Stimulated activated CD8-positive, alpha-beta memory T cell treated with anti-CD3 and anti-CD28 coated beads, Interleukin-15, amount 100 ng/mL, for 1 hour (primary cell): ENCODE measurements at places on chromosomes 2 and 18.

GRCh38 chr18:48308027-48308635 is 101.1 kb downstream of the ZBTB7C start:
- no peak for DNase-seq

- no peak for DNase-seq
These were observed 108.0 kb upstream of the HAAO start for GRCh38 chr2:42900289-42900891.

- no peak for DNase-seq
These were observed 8.4 kb upstream of the AGBL5 start for GRCh38 chr2:27042985-27043634.

- no peak for DNase-seq
These were observed 1.7 kb downstream of the PJVK start for GRCh38 chr2:178452870-178453269.

DNA sequence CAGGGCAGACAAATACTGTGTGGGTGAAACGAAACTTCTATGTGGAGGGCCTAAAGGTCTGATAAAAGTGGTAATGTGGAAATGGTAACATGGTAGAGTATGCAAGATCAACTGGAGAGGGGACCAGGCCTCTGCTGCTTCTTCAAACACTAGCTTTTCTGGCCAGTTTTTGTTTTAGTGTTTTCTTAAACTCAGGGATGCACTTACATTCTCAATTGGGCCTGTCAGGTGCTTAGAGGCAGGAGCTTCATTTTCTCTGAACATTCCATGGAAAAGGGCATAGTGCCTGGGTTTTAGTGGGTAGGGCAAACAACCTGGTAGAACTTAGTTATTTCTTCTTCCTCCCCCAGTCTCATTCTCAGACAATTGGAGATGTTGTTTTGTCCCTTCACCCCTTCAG is 10.5 kb upstream of the ST3GAL5 start:
- no peak for DNase-seq

- no peak for DNase-seq
These were observed 18.0 kb upstream of the KLHL23 start for GRCh38 chr2:169715379-169716237.

GRCh38 chr2:88187038-88187676 is 17.0 kb downstream of the THNSL2 start:
- DNase-seq = no peak

DNA sequence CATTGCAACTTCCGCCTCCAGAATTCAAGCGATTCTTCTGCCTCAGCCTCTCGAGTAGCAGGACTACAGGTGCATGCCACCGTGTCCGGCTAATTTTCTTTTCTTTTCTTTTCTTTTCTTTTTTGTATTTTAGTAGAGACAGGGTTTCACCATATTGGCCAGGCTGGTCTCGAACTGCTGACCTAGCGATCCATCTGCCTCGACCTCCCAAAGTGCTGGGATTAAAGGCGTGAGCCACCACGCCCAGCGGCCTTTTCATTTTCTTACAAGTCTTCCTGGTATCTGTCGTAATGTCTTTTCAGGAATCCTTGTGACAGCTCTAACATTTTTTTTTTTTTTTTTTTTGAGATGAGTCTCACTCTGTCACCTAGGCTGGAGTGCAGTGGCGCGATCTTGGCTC is 66.4 kb upstream of the EDAR start:
- no peak for DNase-seq

DNA sequence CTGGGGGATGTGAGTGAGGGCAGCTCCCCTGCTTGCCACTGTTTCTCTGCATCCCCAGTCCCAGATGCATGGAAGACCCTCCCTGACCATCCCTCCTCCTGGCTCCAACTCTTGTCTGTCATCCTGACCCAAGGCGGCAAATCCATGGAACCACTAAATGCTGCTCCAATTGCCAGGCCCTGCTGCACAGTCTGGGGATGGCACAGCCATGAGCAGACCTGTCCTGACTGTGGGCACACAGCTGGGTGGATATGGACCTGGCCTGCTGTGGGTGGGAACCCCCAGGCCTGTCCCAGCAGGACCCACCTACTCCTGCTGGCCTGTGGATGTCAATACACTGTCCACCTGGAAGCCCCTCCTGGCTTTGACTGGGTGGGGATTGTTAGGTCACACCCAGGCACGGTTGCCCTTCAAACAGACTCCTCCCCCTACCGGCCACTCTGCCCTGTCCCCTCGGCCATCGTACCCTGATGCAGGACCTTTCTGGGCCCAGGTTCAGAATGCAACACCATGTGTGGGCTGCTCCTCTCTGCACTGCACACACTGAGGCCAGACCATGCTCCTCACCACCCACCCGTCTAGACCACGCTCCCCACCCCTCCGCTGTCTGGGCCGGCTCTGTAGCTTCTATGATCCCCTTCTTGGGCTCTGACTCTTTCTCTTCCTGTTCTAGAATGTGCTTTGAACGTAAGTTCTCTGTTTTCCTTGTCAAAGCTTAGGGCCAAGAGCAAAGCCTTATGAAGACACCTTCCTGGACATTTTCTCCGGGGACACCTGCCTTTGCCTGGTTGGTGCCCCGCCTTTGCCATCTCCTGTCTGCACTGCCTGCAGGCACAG is 57.9 kb downstream of the INPP5D start:
- DNase-seq = no peak

DNA sequence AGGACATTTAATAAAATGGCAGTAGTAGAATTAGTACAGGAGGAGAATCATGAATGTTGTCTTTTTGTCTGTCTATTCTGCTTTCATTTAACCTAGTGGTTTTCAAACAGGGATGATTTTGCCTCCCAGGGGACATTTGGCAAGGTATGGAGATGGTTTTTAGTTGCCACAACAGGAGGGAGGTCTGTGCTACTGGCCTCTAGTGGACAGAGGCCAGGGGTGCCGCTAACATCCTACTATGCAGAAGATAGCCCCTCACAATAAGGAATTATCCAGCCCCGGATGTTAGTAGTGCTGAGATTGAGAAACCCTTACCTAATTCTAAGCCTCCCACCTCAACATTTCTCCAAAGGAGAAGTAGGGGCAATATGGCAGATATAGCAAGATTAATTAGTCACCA is 18.3 kb downstream of the FASTKD2 start:
- DNase-seq = no peak

DNA sequence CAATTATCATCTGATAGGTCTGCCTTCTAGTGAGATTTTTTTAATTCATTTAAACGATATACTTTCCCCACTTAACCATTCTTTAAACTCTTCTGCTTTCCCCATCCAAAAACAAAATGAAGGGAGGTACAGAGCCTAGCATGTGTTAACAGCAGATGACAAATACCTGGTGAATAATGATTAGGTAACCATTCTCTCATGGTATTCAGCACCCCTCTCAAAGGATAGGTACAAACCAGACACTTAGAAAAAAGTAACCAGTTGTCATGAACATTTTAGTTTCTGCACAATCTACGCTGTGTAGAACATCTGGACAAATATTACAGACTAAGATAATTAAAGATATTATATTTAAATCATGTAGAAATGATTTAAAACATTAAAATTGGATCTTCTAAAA is 56.3 kb downstream of the DNAH7 start:
- DNase-seq = no peak

- DNase-seq = no peak
These were observed 188.0 kb upstream of the GLI2 start for GRCh38 chr2:120547662-120548061.

DNA sequence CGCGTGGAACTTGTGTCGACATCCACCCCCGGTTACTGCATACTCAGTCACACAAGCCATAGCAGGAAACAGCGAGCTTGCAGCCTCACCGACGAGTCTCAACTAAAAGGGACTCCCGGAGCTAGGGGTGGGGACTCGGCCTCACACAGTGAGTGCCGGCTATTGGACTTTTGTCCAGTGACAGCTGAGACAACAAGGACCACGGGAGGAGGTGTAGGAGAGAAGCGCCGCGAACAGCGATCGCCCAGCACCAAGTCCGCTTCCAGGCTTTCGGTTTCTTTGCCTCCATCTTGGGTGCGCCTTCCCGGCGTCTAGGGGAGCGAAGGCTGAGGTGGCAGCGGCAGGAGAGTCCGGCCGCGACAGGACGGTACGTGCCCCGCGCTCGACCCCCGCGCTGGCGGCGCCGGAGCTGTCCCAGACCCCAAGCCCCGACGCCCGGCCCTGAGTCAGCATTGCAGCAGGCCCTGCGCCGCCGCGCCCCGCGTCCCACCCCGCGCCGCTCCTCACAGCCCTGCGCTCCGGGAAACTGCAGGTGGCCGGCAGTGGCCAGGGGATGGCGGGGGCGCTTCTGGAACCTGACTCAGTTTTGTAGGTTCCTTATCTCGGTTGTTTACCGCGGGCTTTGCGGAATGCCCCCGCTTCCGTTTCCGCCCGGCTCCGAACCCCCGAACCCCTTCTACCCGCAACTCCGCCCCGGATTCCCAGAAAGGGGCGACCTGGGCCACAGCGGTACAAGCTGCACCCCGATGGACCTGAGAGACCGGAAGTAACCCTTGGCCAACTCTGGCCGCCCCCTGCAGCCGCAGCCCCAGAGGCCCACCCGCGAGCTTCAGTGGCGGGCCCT is at the start of gene CFLAR:
Gene CFLAR, plus strand, starts transcription at position 50 of the 844 bp plus-strand sequence. CDS start 13,702 bp downstream, outside the sequence.
- peak; percentile 61 for DNase-seq

GRCh38 chr2:3762771-3763447 is 59.5 kb downstream of the DCDC2C start:
- no peak for DNase-seq

DNA sequence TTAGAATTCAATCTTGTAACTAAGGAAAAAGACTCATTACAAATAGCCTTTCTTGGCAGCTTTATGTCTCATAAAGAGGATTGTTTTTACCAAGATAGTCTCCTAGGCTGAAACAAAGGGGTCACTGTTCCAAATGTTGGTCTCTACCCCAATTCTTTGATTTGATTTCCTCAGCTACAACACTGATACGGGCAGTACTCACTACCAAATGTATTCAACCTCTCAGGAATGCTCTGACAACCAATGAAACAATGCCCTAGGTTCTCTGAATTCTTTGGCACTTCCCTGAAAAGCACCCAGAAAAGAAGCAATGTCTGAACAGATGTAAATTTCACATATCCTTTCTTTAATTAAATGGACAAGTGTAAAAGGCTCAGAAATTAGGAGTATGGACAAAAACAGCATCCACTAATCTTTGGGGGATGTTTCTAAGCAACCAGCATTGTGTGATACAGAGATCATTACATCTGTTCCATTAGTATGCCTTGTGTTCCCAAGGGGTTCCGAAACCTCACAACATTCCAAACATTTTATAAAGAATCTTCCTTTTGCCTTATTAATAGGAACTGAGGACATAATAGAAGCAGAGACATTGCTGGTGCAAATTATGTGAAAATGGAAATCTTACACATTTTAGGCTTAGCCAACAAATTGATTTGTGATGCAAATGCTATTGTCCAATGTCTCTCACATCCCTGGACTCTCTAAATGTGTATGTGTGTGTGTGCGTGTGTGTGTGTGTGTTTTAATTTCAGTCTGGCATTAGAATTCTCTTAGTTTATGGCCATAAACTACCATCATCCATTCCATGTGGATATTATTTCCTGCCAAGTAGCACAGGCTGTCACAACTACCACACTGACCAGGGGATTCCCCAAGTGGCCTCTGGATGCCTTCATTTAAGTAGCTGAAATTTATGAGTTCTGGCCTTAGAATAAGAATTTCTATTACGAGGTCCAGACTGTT is 276.0 kb downstream of the MTX2 start:
- no peak for DNase-seq

- no peak for DNase-seq
These were observed 38.1 kb upstream of the ACYP2 start for GRCh38 chr2:54077088-54077900.

DNA sequence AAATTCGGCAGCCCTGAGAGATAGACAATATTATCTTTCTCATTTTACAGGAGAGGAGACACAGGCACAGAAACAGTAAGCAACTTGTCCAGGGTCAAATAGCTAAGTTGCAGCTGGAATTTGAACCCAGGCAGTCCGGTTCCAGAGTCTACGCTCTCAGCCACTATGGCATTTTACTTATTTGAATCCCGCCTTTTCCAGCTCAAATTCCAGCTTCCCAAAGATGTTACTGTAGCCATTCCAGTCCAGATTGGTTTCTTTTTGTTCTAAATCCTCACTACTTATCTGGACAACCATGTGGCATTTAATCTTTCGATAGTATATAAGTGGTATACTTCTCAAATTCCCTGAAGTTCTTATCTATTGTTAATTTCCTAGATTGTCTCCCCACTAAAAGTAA is 125.7 kb downstream of the NBAS start:
- no peak for DNase-seq

DNA sequence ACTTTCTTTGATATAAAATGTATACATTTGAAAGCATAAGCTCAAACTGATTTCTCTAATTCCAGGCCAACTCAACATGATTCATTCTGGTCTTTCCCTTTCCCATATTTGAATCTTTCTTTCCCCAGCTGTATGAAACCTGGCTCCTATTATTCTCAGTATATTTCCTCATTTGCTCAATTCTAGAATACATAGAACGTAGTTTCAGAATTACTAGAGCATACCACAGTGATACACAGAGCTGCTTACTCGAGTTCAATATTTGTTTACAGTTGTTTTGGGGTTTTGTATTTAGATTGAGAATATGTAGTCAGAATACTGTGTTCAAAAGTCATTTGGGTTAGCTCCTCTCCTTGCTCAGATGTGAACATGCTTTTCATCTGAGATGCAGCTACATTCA is 43.0 kb downstream of the TNFRSF11A start:
- DNase-seq = no peak

DNA sequence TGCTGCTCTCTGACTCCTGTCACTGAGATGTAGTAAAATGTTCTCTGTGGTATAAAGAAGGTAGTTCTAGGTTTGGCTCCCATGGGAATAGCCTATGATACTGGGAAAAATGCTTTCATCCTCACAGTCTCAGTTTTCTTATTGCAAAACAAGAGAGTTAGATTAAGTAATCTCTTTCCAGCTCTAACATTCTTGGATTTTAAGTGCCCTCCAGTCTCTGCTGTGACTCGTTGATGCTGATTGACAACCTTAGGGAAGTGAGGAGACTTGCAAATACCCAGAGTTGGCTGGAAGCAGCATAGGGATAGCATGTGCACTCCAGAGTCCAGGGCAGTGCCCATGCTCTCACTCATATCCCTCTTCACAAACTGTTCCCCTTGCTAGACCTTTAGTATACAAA is 534.9 kb downstream of the SLC4A3 start:
- DNase-seq = no peak

DNA sequence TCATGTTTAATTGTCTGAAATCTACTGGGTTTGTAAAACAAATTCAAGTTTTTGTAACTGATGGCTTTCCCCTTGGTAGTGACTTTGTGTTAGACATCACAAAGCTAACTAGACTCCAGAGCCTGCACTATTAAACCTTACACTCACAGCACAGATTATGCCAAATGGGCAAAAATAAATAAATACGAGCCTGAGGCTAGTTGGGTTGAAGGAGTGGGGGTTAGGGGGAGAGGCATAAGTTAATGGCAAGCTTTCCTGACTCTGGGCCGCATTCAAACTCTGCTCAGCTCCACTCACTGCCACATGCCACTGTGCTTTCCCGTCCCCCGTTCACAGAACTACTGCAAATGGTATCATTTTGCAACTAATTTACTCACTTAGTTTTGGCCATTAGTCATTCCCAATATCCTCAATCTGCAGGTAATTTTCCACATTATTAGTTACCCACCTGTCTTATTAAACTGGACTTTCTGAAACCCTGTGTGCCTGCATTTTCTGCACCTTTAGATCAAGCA is 1079.9 kb upstream of the PIK3C3 start:
- no peak for DNase-seq
